ENCODE measurements at places on chromosomes 5 and 9.
A peak's percentile ranks its signal among the peaks of the same experiment; 100 is the strongest.

DNA sequence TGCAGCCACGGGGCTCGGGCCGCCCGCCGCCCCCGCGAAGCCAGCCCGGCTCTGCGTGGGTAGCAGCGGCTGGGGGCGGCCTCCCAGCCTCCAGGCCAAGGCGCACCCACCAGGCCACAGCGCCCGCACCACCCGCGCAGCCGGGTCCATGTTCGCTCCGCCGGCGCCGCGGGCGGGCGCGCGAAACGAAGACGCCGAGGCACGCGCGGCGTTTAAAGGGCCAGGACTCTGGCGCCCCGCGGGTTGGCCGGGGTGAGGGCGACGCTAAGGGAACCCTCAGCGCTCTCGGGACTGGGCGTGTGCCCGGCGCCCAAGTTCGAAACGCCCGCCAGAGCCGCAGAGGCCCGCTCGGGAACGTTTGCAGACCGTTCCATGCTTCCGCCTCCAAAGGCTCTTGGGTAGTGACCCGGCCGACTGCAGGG lies at the start of gene PTGES2:
PTGES2 (minus strand) TSS at position 162 of the 422 bp plus-strand sequence; CDS start at position 150, 12 bp downstream.
- DNase-seq, result peak; percentile 71
- H3K36me3 ChIP-seq, result no peaks in the 10 kb centered on the region
- peaks cover 6% of the 10 kb centered on the region for H3K27me3 ChIP-seq
- H3K4me3 ChIP-seq, result peak within 1 kb of the TSS; percentile 99
- peak within 1 kb of the TSS; percentile 96 for H3K27ac ChIP-seq
- H3K4me1 ChIP-seq, result peaks cover 28% of the 10 kb centered on the region

GRCh38 chr5:124660229-124661093 lies 86.0 kb downstream of the ZNF608 start:
- H3K4me1 ChIP-seq, result peaks cover 67% of the 10 kb centered on the region
- H3K36me3 ChIP-seq, result no peaks in the 10 kb centered on the region
- H3K4me3 ChIP-seq, result peak overlapping the region; percentile 69
- DNase-seq, result no peak

GRCh38 chr9:129939431-129939830 lies 103.6 kb downstream of the FNBP1 start:
- H3K27me3 ChIP-seq, result no peaks in the 10 kb centered on the region
- H3K4me1 ChIP-seq, result peaks cover 29% of the 10 kb centered on the region
- H3K36me3 ChIP-seq, result peaks cover 32% of the 10 kb centered on the region
- no peak overlapping the region for H3K4me3 ChIP-seq
- no peak for DNase-seq

DNA sequence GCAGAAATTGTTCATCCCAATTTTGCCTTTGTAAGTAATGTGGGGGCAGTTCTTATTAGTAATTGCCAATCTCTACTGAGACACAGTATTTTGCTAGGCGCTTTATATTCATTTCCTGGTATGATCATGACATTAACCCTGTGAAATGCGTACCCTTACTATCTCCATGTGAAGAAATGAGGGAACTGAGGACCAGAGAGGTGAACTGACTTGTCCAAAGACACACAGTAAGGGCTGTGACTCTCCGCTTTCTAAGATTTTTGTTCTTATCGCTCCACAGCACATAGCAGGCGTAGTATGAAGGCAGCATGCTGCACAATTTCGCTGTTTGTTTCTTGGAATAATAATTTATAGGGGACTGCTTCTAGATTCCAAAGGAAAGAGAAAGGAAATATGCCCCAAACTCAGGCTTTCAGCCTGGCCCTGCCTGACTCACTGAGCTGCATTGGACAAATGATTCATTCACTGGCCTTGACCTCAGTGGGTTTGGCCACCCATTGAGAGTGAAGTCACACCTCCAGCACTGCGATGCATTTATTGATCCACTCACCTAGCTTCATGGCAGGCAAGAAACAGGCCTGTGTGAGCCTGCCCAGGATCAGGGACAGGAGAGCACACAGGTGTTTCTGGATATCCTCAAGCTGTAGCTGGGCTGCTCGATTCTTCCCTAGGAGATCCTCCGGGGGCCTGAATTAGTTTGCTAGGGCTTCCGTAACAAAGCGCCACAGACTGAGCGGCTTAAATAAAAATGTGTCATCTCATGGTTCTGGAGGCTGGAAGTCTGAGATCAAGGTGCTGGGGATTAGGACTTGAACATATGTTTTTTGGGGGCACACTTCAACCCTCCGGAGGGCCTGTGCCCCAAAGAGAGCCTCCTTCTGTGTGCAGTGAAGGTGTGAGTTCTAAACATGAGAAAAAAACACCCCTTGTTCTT lies 7.2 kb upstream of the DUSP1 start:
- no peaks in the 10 kb centered on the region for H3K36me3 ChIP-seq
- H3K27me3 ChIP-seq, result no peaks in the 10 kb centered on the region
- peak; percentile 86 for DNase-seq

DNA sequence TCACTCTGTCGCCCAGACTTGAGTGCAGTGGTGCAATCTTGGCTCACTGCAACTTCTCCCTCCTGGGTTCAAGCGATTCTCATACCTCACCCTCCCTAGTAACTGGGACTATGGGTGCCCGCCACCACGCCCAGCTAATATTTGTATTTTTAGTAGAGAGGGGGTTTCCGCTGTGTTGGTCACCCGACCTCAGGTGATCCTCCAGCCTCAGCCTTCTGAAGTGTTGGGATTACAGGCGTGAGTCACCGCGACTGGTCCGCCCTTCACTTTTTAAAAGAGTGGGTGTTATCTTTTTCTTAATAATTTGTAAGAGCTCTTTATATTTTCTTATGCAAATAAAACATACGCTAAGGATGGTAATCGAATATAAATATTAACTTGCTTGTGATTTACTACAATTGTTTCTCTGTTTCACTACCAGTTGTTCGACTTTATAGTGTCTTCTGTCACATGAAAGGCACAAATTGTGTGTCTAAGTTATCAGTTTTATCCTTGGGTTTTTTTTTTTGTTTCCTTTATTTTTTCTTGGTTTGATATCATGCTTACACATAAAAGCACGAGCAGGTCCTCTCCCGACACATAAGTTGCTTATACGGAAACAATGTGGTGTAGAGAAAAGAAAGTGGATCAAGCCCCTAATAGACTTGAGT lies 1.9 kb upstream of the GPBP1 start:
- DNase-seq, result no peak
- H3K27ac ChIP-seq, result peak overlapping the region; percentile 98
- H3K36me3 ChIP-seq, result peaks cover 15% of the 10 kb centered on the region
- H3K4me1 ChIP-seq, result peaks cover 23% of the 10 kb centered on the region

GRCh38 chr9:97940741-97941140 lies 2.8 kb upstream of the HEMGN start:
- H3K4me1 ChIP-seq, result no peaks in the 10 kb centered on the region
- H3K4me3 ChIP-seq, result no peak overlapping the region
- DNase-seq, result no peak
- H3K36me3 ChIP-seq, result no peaks in the 10 kb centered on the region

GRCh38 chr5:135944967-135945560 lies 9.7 kb downstream of the LECT2 start:
- peaks cover 2% of the 10 kb centered on the region for H3K27me3 ChIP-seq
- peak; percentile 72 for DNase-seq
- H3K27ac ChIP-seq, result no peak overlapping the region
- no peak overlapping the region for H3K4me3 ChIP-seq
- H3K36me3 ChIP-seq, result no peaks in the 10 kb centered on the region

- peak overlapping the region; percentile 74 for H3K4me3 ChIP-seq
- H3K4me1 ChIP-seq, result peaks cover 10% of the 10 kb centered on the region
- H3K27ac ChIP-seq, result no peak overlapping the region
- peaks cover 2% of the 10 kb centered on the region for H3K27me3 ChIP-seq
- no peak for DNase-seq
- H3K36me3 ChIP-seq, result no peaks in the 10 kb centered on the region
Observed at GRCh38 chr9:86454701-86455615, 100.7 kb upstream of the TUT7 start.

- no peak overlapping the region for H3K4me3 ChIP-seq
- H3K36me3 ChIP-seq, result no peaks in the 10 kb centered on the region
- H3K27ac ChIP-seq, result no peak overlapping the region
- DNase-seq, result no peak
Observed at GRCh38 chr5:74482990-74483389, 157.5 kb downstream of the ENC1 start.

- no peak for DNase-seq
- no peak overlapping the region for H3K27ac ChIP-seq
- no peaks in the 10 kb centered on the region for H3K36me3 ChIP-seq
- no peaks in the 10 kb centered on the region for H3K4me1 ChIP-seq
- no peak overlapping the region for H3K4me3 ChIP-seq
Observed at GRCh38 chr9:68979538-68980314, 34.2 kb downstream of the PRKACG start.

DNA sequence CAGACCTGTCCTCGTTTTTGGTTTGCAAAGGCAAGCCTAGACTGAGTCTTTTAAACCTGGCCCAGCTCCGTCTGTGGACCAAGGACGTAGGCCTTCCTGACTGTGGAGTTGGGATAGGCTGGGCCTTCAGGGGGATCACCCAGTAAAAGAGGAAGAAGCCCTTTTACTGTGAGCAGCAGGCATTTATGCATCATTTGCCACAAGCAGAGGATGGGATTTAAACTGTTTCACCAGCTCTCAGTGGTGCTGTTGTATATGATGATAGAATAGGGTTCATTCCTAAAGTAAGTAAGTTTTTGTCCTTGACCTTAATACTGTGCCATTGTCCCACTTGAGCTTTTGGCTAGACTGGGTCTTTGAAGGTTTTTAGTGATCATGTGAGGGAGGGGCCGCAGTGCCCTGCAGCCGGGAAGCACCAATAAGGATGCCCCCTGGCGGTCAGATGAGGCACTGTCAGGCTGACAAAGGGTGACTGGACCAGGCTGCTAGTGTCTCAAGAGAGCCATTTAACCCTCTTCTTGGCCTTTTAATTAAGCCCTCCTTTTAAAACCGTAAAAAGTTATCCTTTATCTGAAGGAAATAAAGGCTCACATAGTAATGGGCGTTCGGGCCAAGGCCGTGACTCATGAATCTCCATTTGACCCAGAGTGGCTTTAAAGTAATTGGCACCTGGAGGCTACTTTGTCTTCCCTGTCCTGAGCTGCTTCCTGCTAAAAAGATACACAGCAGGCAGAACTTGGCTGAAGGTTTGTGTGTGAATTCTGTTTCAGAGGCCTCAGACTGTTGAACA lies 74.0 kb downstream of the UBAP1 start:
- peaks cover 52% of the 10 kb centered on the region for H3K4me1 ChIP-seq
- H3K27ac ChIP-seq, result peak overlapping the region; percentile 88
- peaks cover 4% of the 10 kb centered on the region for H3K27me3 ChIP-seq
- DNase-seq, result peak; percentile 56
- no peak overlapping the region for H3K4me3 ChIP-seq

- no peak overlapping the region for H3K4me3 ChIP-seq
- peaks cover 60% of the 10 kb centered on the region for H3K4me1 ChIP-seq
- H3K36me3 ChIP-seq, result peaks cover 39% of the 10 kb centered on the region
- no peak overlapping the region for H3K27ac ChIP-seq
- H3K27me3 ChIP-seq, result no peaks in the 10 kb centered on the region
Observed at GRCh38 chr9:124673063-124673462, 98.0 kb downstream of the NR6A1 start.

DNA sequence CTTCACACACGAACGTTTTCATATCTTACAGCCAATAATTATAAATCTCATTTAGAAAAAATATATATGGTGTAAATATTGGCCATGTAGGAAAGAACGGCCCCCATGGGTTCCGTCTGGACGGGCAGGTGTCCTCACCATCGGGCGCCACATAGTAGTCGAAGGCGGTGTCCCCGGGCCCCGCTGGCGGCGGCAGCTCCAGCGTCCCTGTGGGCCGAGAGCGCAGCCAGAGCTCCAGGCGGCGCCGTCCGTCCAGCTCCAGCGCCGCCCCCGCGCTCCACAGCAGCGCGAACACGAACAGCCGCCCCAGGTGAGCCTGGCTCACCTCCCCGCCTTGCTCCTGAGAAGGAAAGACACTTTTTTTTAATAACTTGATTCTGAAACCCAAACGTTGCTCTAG lies 134.6 kb downstream of the DNAH5 start:
- no peak for DNase-seq
- no peaks in the 10 kb centered on the region for H3K4me1 ChIP-seq
- H3K36me3 ChIP-seq, result no peaks in the 10 kb centered on the region

DNA sequence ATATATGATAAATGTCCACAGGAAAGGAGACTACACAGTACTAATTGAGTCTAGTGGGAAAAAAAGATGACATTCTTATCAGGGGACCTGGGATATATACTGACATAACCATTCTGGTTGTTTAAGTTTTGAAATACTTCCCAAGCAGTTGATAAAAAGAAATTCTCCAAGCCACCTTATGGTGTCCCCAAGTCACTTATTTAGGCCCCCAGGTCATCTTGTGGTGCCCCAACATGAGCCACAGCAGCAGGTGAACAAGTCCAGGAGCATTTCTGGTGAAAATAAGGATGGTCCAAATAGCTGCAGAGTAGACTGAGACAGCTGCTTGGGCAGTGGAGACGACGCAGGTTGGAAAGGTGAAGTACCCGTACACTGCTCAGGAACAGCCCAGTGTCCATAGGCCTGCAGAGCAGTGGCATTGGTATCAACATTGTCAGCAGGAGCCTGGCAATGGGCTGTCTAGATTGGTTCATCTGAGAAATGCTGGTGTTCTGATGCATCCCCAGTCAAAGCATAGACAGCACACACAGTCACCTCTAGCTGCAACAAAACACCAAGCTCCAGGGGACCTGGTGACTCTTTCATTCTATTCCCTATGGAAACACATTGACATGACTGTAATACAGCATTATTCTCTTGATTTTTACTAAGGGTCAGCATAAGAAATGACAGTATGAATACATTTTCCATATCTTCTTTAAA lies 430.6 kb downstream of the NR2F1-AS1 start:
- H3K27ac ChIP-seq, result peak overlapping the region; percentile 56
- peaks cover 2% of the 10 kb centered on the region for H3K36me3 ChIP-seq
- DNase-seq, result peak; percentile 11
- peaks cover 51% of the 10 kb centered on the region for H3K4me1 ChIP-seq
- H3K4me3 ChIP-seq, result peak overlapping the region; percentile 46
- H3K27me3 ChIP-seq, result peaks cover 1% of the 10 kb centered on the region

GRCh38 chr5:107067395-107067794 lies 603.3 kb downstream of the EFNA5 start:
- H3K4me3 ChIP-seq, result no peak overlapping the region
- no peaks in the 10 kb centered on the region for H3K4me1 ChIP-seq
- no peaks in the 10 kb centered on the region for H3K36me3 ChIP-seq
- H3K27me3 ChIP-seq, result peaks cover 1% of the 10 kb centered on the region
- H3K27ac ChIP-seq, result no peak overlapping the region

DNA sequence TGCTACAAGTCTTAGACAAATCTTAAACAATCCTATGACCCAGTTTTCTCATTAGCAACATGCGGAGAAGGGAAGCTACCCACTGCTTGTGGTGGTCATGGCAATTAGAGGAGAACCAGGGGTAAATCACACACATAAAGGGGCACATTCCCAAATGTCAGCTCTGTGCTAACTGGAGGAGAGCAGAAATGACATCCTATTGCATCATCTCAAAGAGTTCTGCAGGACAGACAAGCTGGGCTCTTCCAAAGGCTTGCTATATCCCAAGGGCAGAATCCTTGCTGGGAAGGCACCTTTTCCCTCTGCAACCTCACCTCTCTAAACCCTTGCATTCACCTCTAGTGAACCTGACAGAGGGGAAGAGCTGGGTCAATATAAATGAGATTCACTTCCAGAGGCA lies 17.0 kb upstream of the WWC1 start:
- H3K27me3 ChIP-seq, result peaks cover 23% of the 10 kb centered on the region
- H3K27ac ChIP-seq, result no peak overlapping the region
- H3K36me3 ChIP-seq, result no peaks in the 10 kb centered on the region
- DNase-seq, result no peak
- H3K4me1 ChIP-seq, result peaks cover 16% of the 10 kb centered on the region

GRCh38 chr5:10151656-10152055 lies 98.0 kb downstream of the ATPSCKMT start:
- no peak overlapping the region for H3K27ac ChIP-seq
- no peak for DNase-seq
- H3K36me3 ChIP-seq, result no peaks in the 10 kb centered on the region
- H3K4me1 ChIP-seq, result no peaks in the 10 kb centered on the region
